ENCODE measurements at places on chromosomes 6 and 20. TPM values are rescaled to one million over a fixed set of nuclear protein-coding genes. Genes with fewer than 3 reads are reported as not detected.

The WFDC10B gene
- total RNA-seq: not detected

The TEAD3 gene
- 0.11 TPM for total RNA-seq

The SMPDL3A gene
- 0.52 TPM for total RNA-seq

GRCh38 chr6:50836231-50836630 lies 17.6 kb downstream of the TFAP2B start:
- no peaks in the 10 kb centered on the region for H3K4me1 ChIP-seq
- no peak overlapping the region for H3K27ac ChIP-seq
- no peaks in the 10 kb centered on the region for H3K36me3 ChIP-seq
- H3K27me3 ChIP-seq: peaks cover 40% of the 10 kb centered on the region

DNA sequence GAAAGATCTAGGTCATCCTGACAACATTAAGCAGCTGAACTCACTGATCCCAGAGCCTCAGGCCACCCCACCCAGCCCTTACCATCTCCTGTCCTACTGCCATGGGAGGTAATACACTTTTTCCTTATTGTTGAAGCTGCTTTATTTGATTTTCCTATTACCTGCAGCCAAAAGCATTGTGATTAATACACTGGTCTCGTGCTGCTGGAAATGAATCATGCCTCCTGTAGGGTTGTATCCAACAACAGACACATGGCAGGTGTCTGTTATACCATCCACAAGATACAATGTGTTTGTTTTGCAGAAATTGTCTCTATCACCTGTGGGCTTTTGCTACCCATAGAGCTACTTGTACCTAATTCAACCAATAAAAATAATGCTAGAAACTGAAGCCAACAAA lies 34.2 kb downstream of the MYLIP start:
- no peak overlapping the region for H3K27ac ChIP-seq
- no peaks in the 10 kb centered on the region for H3K36me3 ChIP-seq
- DNase-seq: no peak

DNA sequence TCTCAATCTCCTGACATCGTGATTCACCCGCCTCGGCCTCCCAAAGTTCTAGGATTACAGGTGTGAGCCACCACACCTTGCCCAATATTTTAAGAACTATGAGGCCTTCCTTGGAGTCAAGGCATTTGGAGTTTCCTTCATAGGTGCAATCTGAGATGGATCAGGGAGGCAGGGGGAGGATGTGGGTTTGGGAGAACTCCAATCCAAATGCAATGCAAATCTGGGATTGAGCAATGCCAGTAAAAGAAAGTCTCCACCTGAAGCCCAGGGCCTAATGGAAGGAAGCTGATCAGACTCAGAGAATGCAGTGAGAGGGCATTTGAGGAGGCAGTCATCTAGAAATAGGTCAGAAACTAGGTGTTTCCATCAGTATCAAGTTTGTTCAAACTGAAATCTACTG lies 21.2 kb downstream of the RSPH3 start:
- no peak for DNase-seq
- no peaks in the 10 kb centered on the region for H3K36me3 ChIP-seq
- no peaks in the 10 kb centered on the region for H3K4me1 ChIP-seq
- no peak overlapping the region for H3K27ac ChIP-seq
- H3K27me3 ChIP-seq: no peaks in the 10 kb centered on the region

All from CD4-positive, alpha-beta T cell (primary cell).